GM04503 (cell line): ENCODE measurements at places on chromosomes 3 and 15.

- no peak for DNase-seq
These were observed 59.9 kb upstream of the DPH6 start for GRCh38 chr15:35605764-35606449.

- DNase-seq = no peak
These were observed 15.0 kb downstream of the KLF15 start for GRCh38 chr3:126342211-126342610.

DNA sequence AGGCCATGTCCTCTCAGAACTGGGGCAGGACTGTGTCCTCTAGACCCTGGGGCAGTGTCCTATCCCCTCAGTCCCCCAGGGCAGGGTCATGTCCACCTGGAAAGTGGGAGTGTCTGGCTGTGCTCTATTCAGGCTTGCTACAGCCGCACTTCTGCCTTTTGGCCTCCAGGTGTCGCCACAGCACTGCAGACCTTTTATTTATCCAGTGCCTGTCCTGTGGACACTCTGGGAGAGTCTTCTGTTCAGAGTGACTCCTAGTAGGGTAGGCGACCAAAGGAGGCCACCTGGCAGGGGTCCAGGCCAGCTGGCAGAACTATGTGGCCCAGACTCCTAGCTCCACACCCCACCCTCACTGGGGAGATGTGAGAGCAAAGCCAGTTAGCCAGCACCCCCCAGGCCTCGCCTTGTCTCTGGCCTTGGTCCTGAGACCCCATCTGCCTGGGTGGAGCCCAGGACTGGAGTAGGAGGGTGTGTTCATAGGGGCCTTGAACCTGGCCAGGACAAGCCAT lies 3.9 kb downstream of the TMIE start:
- DNase-seq = no peak

GRCh38 chr15:36696196-36696595 lies 116.8 kb downstream of the CDIN1 start:
- no peak for DNase-seq

- DNase-seq = no peak
These were observed 94.6 kb downstream of the CYP19A1 start for GRCh38 chr15:51243774-51244173.

- DNase-seq = no peak
These were observed 363.2 kb upstream of the NAALADL2 start for GRCh38 chr3:174495928-174496327.

- DNase-seq = no peak
These were observed 24.6 kb downstream of the COMMD2 start for GRCh38 chr3:149727656-149728055.

DNA sequence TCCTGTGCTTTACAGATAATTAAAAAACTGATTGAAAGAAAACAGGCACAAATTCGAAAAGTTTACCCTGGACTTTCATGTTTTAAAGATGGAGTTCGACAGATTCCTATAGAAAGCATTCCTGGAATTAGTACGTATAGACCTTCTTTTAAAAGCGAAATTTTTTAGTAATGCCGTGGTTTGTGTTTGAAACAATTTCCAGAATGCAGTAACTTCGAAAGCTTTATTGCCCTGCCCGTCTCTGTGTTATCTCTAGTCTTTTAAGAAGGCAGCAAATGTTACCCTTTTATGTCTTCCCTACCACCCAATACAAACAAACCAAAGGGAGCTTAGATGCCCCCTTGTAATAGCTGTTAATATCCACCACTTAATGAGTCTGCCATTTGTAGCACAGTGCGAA lies 39.7 kb downstream of the SGO1 start:
- DNase-seq = no peak

DNA sequence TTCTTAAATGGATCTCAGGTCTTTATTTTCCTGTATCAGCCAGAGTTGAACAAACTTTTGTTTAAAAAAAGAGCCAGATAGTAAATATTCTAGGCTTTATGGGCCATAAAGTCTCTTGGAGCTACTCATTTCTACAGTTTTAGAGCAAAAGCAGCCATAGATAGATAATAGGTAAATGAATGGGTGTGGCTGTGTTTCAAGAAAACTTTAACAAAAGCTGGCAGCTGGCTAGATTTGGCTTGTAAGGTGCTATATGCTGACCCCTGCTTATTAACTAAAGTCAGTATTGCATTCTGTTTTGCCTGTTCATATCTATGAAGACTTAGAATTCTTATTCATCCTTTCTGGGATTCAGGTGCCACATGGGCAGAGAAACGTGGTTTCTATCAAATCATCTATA lies 29.0 kb downstream of the MFN1 start:
- DNase-seq = no peak

DNA sequence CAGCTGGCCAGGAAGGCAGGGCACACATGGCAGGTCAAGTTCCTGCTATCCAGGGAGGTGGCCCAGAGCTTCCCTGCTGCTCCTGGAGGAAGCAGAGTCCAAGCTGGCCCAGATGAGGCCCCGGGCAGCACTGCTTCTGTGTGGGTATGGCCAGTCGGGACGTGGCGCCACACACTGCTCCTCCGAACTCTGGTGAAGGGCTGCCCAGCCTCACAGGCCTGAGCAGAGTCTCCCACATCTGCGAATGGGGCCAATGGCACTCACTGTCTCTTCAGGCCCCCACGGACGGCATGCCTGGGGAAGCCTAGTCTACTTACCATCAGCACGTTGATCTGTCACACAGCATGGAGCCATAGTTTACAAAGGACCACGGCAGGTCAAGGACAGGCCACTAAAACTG lies 2.5 kb upstream of the PLA2G4F start:
- no peak for DNase-seq
